ENCODE measurements at places on chromosomes 4 and X.
A peak's percentile ranks its signal among the peaks of the same experiment; 100 is the strongest.

GRCh38 chrX:47194194-47194787 is 662 bp downstream of the UBA1 start:
- peak; percentile 21 for DNase-seq

DNA sequence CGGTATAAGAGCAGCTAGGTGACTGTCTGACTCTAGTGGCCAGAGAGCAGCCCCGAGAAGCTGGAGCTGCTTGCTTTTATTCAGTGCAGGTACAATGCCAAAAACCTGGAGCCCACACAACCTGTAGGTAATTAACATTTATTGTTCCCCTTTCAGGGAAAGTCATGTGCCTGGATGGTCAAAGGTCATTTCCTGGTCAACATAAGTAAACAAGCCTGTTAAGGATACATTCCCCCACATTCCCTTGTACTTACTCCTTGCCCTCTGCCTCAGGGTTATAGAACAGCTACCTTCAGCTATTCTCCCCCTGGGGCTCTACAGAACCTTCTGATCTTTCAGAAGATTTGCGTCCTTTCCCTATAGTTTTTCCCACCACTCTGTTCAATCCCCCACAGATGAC is 253.4 kb downstream of the TMA16 start:
- DNase-seq, result no peak

- DNase-seq, result peak; percentile 15
Measured at GRCh38 chr4:3301450-3302172, 8.8 kb downstream of the RGS12 start.

DNA sequence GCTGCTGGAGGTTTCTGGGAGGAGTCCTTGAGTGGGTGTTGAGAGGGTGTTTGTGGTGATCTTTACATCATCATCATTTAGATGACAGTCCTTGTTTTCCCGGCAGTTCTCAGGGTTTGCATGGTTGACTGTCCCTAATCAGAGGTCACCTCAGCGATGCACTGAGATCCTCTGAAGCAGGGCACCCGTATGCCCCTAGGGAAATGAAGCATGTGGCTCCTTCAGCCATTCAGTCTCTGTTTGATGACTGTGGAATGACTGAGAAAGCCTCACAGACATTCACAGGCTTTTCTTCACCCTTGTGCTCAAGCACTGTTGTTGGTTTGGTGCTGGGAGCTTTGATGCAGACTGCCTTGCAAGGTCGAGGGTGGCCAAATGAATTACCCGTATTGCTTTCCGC is 474.7 kb downstream of the SPRY1 start:
- no peak for DNase-seq

GRCh38 chr4:113697429-113697828 is 64.1 kb downstream of the CAMK2D start:
- DNase-seq, result no peak

DNA sequence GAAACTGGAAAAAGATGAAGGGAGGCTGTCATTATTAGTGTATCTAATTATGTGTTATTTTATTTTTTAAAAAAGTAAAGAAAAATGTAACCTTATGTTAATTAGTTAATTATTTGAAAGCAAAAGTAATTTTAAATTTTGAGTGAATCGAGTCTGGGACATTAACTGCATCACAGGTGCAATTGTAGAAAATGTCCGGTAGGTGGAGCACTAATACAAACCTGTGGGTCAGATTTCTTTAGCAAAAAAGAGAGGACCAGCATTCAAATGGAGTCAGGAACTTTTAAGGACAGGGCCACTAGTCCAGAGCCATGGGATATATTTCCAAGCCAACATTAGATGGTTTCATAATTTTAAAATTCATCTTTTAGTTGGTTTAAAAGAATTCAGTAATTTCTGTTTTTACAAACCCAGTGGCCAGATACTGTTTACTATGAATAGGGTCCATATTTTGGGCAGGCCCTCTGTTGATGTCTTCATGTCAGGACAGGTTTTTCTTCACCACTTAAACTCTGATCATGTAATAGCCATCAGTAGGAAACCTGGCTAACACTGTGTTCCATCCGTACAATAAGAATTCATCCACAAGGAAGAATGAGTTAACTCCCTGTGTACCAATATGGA is 27.2 kb downstream of the BST1 start:
- peak; percentile 53 for DNase-seq

- DNase-seq, result no peak
Measured at GRCh38 chrX:113399506-113400192, 559.0 kb upstream of the AMOT start.

DNA sequence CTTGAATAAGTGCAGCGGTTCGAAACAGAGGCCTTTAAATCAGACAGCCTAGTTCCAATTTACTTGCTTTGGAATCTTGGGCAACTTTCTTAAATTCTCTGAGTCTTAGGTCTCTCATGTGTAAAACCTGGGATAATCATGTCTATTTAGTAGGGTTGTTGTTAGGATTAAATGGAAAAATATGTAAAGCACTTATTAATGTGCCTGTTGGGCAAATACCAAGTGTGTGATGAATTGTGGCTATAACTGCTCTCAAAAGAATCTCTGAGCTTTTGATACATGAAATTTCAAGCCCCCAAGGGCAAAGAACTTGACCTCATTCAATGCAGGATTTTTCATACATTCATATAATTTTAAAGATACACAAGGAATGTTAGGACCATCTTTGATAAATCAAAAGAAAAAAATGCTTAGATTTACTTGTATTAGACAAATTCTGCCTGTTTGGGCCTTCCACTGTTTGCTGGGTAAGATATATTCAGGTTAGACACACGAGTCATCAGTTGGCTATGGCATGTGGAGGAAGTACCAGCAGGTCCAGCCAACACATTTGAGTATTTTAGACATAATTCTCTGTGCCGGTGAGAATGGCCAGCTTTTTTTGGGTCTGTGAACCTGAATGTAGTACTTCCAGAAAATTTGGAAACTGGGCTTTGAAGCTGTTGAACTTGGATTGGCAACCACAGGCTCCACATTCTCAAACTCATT is 241.4 kb upstream of the CNKSR2 start:
- no peak for DNase-seq

GRCh38 chr4:108586778-108587177 is 33.6 kb upstream of the RPL34 start:
- no peak for DNase-seq

- no peak for DNase-seq
Measured at GRCh38 chr4:42787079-42787463, 105.4 kb upstream of the GRXCR1 start.

DNA sequence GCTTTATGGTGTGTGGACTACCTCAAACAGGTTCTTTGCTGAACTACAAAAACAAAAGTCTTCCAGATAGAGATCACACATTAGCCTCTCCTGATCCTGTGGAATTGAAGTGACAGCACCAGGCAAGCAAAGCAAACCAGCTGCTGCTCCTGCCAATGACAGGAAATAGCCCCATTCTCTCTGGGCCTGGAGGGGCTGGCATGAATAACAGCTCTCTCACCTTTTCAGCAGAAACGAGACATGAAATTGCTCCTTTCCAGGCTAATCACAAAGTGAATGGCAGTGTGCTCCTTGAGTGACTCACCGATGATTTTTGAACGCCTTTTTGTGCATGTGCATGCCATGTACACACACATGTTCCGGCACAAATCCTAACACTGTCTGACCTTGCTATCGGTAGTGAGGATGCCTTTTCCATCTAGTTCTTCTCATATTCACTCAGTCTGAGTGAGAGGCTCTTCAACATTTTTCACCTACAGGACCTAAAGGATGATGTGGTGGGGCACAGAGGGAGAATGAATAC is 24.4 kb downstream of the MFAP3L start:
- no peak for DNase-seq

DNA sequence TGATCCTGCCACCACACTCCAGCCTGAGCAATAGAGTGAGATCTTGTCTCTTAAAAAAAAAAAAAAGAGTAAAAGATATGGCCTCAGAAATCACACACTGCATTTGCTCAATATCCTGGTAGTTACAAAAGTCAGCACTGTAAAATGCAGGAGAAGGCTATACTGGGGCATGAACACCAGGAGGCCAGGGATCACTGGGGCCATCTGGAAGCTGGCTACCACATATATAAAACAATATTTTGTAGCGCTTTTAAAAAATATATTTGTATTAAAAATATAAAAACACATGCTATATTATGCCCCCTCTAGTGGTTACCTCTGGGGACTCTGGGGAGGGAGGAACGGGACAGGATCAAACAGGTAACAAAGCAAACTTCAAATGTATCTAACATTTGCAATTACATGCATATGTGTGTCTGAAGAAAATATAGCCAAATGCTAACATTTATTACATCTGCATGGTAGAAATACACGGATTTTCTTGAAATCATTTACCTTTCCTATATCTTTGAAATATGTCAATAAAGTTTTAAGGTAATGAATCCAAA is 4.0 kb downstream of the C4orf46 start:
- DNase-seq, result peak; percentile 52

- no peak for DNase-seq
Measured at GRCh38 chr4:148355442-148356123, 86.6 kb downstream of the NR3C2 start.

DNA sequence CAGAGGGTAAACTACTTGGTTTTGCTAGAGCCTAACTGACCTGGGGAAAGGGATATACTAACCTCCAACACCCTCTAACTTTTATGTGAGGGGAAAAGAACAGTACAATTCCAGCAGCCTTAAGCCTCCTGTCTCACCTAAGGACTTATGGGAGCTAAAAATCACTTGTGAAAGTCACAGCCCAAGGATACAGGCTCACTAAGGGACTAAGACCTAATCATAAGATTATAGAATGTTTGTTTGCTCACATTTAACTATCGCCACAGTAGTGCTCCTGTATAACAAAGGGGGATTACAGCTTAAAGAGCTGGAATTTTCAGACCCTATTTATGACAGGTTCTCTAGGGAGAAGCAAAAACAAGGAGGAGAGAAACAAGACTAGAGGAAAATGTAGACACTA is 548.7 kb downstream of the DACH2 start:
- no peak for DNase-seq

GRCh38 chr4:61540944-61541343 is 340.8 kb downstream of the ADGRL3 start:
- DNase-seq, result no peak

DNA sequence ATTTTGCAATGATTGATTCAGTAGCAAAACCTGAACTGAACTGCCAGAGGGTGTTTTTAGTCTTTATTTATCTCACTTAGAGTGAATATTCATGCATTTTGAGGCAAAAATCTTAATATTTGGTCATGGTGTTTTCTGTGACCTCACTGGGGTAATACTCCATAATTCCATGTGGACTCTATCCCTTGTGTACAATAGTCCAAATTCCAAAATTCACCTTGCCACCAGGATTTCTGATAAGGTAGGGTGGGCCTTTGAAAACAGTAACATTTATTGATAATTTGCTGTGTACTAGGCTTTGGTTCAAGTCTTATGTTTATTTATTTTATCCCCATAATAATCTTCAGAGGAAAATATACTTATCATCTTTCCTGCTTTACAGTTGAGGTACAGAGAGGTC is 68.4 kb upstream of the PDE5A start:
- DNase-seq, result no peak

DNA sequence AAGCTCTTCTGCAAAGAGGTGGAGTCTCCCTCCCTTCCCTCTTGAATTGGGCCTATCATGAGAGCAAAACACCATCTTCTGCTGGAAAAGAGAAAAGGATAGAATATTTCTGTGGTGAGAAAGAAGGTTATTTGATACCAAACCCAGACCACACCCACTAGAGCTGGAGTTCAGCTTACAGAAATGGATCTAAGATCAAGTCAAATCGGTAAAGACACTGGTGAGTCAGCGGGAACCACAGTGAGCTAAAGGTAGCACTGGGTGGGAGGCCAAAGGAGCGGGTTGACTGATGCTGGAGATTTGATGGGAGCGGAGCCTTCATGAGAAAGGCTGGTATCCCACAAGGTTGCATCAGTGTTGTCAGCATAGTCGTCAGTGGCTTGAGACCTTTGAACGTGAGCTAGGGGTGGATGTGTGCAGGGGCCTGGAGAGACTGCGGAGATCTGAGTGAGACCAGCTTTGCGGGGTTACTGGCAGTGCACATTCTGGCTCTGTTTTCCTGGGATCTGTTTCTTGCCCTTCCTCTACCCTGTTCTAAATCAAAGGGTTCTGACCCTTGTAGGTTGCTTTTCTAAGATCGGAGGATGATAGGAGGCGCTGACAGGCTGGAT is 106.4 kb upstream of the SCOC start:
- DNase-seq, result no peak

DNA sequence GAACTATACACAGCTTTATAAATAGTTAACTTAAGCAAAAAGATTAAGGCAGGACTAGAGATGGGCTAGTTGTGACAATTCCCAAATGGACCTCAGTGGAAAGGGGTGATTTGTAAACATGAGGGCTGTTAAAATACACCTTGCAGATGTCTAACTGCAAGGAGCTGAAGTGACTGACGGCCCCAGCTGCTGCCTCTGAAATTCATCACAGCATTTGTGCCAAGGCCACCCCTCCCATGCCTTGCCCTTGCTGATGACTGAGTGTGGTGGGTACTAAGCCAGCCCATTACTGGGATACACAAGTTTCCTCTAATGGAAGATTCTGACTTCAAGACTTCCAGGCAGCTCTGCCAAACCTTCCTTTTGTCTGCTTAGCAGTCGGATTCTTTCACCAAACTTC is 23.7 kb upstream of the EGFL6 start:
- no peak for DNase-seq

DNA sequence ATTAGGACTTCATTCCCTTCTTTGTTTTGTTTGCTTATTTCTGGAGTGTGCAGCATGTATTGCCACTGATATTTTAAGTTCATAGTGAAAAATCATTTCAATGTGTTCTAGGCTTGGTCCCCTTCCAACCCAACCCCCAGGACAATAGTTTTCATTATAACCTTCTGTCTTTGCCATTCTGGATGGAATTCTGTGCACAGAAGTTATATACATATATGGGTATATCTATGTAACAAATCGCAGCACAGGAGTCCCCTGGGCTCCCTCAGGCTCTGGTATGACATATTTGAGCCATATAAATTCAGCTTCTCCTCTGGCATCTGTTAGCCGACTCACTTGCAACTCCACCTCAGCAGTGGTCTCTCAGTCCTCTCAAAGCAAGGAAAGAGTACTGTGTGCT is at the start of gene TNMD:
Gene TNMD, plus strand, starts transcription at position 326 of the 400 bp plus-strand sequence. CDS start 83 bp downstream, outside the sequence.
- DNase-seq, result no peak

GRCh38 chr4:103425406-103425805 is 227.3 kb upstream of the CENPE start:
- DNase-seq, result no peak

GRCh38 chr4:156109943-156110900 is 156.6 kb upstream of the CTSO start:
- peak; percentile 64 for DNase-seq

DNA sequence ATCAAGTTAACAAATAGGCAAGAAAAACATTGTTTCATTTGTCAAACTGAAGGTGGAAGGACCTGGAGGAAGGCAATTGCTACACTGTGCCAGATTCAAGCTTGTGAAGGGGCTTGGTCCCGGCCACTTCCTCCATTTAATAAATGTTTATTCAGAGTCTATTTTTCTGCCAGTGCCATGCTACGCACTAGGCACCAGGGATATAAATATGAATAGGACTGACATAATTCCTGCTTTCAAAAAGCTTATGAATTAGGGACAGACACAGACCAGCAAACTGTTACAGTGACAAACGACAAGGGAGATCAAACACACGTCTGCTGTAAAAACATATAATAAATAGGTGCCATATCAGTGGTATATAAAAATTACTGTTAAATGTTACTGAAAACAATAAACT is 571 bp downstream of the TLR6 start:
- peak; percentile 64 for DNase-seq
